ENCODE measurements at places on chromosomes 3 and 15.
A peak's percentile ranks its signal among the peaks of the same experiment; 100 is the strongest.

DNA sequence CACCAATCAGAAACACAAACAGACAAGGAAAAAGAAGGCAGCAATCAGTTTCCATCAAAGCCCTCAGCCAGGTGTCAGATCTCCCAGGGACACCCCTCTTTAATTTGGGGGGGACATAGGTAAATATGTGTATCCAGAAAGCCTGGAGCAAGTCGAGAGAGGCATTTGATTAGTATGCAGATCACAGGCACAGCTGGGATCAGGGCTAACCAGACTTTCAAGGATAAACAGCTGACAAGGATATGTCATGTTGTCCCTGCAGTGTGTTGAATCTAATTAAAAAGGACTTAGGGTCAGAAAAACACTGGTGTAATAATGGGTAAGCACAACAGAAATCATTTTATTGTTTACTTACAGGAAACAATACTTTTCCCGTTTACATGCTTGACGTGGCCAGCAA is 30.2 kb downstream of the NSMCE3 start:
- no peak for DNase-seq

DNA sequence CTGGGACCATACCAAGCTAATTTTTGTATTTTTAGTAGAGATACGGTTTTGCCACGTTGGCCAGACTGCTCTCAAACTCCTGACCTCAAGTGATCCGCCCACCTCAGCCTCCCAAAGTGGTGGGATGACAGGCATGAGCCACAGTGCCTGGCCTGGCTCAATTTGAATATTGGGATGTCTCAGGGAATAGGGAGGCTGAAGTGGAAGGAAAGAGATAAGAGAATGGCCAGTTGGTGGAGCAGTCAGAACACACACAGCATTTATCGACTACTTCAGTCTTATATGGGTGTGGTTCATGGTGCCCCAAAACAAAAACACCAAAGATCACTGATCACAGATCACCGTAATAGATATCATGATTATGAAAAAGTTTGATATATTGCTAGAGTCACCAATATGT is 144.4 kb downstream of the GMNC start:
- DNase-seq: no peak

DNA sequence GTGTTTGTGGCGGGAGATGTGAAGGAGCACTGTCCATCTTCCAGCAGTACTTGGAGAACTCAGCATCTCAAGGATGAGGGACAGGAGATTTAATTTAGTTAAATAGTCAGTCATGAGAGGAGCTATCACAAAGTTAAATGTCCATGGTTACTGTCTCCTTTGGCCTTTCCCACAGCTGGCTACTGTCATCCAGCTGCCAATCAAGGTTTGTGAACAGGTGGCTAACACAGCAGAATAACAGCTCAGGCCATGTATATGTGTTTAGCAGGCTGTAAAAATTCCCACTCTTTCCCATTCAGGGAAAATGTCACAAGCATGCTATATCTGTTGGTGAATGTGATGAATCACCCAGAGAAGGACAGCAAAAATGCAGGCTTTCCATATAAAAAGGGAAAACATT is 120.5 kb downstream of the TMEM108 start:
- no peak for DNase-seq

GRCh38 chr15:65968511-65968910 is 99.2 kb downstream of the RAB11A start:
- no peak for DNase-seq

GRCh38 chr3:105746231-105746996 is 122.4 kb downstream of the CBLB start:
- no peak for DNase-seq

- DNase-seq: no peak
These were observed 30.8 kb downstream of the ST3GAL6 start for GRCh38 chr3:98793971-98794370.

DNA sequence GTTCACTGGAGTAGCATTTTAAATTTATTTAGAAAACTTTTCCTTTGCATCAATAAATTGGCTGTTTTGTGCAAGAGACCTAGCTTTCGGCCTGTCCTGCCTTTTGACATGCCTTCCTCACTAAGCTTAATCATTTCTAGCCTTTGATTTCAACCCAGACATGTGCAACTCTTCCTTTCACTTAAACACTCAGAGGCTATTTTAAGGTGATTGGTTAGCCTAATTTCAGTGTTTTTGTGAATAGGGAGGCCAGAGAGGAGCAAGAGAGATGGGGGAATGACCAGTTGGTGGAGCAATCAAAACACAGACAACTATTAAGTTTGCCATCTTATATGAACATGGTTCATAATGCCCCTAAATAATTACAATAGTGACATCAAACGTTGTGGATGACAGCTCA is 333.4 kb downstream of the SLC9A9 start:
- DNase-seq: no peak

DNA sequence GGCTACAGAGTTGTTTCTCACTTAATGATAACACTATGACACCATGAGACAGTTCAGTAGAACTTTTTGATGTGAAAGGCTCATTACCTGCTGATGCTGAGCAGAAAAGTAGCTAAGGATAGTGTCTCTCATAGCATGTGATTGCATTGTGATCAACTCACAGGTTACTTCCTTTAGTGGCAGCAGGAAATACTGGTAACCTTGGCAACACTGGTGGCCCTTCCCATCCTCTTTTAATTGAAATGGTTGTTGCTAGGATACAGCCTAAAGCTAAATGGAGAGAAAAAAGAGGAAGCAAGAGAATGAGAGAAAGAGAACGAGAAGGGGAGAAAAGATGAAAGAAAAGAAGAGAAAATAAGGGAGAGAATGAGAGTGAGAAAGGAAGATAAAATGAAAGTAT is 204.7 kb upstream of the GAP43 start:
- DNase-seq: no peak

GRCh38 chr3:157475921-157476414 is 27.2 kb downstream of the VEPH1 start:
- DNase-seq: no peak

DNA sequence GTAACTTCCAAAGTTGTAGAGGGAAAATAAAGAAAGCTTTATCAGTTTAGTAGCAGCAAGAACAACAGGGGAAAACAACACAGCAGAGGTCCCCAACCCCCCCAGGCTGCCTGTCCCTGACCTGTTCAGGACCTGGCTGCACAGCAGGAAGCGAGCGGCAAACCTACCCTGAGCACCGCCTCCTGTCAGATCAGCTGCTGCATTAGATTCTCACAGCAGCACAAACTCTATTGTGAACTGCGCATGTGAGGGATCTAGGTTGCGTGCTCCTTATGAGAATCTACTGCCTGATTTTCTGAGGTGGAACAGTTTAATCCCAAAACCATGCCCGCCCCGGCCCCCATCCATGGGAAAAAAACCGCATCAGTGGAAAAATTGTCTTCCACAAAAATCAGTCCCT is 40.3 kb downstream of the USP50 start:
- no peak for DNase-seq

- DNase-seq: peak; percentile 2
These were observed 84.2 kb upstream of the SLC4A7 start for GRCh38 chr3:27568393-27568792.

- no peak for DNase-seq
These were observed 656.3 kb upstream of the TGFBR2 start for GRCh38 chr3:29949940-29950616.

DNA sequence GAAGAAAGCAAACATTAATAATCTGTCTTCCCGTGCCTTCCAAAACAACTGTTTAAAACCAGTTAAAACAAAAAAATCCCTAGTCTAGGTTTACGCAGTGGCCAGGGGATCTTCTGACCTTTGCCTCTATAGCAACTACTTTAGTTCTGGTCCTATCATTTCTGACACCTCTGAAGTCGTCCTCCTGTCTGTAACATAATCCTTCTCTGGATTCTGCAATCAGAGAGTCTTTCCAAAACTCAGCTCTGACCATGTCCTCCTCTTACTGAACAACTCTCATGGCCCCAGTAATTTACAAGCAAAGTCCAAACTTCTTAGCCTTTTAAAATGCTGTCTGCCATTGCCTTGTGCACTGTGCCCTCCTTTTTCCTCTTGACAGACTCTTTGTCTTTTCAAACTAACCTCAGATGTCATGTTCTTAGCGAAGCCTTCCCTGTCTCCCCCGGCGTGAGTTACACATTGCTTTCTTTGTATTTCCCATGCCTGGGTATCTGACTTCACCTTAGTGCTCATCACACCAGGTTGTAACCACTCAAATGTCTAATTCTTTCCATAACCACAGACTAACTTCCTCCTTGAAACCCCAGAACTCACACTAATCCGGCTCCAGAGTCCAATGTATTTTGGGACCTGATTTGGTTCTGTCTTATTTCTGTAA is 105.2 kb upstream of the BNIP2 start:
- DNase-seq: no peak

- DNase-seq: no peak
These were observed 190.3 kb upstream of the LMCD1 start for GRCh38 chr3:8311321-8311720.

DNA sequence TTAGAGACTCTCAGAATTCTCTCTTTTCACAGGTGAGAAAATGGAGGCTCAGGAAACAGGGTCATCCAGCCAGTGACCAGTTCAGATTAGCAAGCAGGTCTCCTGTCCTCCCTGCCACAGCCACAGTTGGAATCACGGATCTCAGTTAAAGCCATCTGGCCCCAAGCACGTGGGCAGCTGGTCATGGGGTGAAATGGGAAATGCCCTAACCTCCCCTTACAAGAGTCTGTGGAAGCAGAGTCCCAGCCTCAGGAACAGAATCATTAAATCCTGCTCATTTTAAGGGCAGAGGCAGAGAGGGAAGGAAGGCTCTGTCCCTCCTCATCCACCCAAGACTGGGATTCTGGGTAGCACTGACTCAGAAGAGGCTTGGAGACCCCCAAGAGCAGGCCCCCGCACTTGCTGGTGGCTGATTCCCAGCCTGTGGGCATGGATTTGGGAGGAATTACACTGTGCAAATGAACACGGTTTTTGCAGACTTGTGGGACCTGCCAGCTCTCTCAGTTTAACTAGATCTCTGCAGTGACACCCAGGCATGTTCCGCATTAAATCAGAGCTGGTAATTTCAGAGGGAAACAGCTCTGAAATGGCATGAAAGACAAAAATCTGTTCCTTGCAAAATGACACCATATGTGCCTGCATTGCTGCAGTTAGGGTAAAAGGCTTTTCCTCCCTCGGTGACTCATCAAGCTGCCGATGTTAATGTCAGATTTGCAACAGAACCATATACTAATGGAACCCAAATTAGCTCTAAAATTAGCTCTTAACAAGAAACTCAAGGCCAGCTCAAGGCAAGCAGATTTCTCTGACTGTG is 89.0 kb downstream of the BDH1 start:
- no peak for DNase-seq

GRCh38 chr15:89360294-89360971 is 25.8 kb upstream of the POLG start:
- no peak for DNase-seq

- DNase-seq: no peak
These were observed 328.2 kb downstream of the TIGIT start for GRCh38 chr3:114622001-114622400.

GRCh38 chr15:49831206-49831965 is 210.5 kb downstream of the DTWD1 start:
- no peak for DNase-seq

DNA sequence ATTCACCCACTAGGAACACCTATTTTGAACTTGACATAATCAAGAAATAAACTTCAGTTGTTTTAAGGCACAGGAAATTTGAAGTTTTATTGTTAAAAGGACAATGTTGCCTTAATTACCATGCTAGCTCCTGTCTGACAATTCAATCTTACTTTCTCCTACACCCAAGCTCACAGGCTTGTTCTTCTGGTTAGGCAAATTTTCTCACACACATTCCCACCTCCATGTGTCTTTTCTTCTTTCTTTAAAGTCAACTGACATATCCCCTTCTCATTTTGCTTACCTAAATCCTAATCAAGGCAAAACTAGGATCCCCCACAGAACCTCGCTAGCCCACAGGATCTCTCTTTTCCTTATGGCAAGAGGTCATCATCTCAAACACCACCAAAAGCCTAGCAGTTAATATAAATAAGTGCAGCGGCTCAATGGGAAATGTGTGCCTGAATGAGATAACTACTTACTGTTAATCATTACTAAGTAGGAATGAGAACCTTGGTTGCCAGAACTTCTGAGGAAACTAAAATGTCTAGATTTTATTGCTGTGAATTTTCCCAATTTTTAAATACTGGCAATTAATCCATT is 189.3 kb downstream of the PLCH1 start:
- DNase-seq: no peak

GRCh38 chr15:89129123-89129815 is 41.0 kb downstream of the ABHD2 start:
- no peak for DNase-seq

DNA sequence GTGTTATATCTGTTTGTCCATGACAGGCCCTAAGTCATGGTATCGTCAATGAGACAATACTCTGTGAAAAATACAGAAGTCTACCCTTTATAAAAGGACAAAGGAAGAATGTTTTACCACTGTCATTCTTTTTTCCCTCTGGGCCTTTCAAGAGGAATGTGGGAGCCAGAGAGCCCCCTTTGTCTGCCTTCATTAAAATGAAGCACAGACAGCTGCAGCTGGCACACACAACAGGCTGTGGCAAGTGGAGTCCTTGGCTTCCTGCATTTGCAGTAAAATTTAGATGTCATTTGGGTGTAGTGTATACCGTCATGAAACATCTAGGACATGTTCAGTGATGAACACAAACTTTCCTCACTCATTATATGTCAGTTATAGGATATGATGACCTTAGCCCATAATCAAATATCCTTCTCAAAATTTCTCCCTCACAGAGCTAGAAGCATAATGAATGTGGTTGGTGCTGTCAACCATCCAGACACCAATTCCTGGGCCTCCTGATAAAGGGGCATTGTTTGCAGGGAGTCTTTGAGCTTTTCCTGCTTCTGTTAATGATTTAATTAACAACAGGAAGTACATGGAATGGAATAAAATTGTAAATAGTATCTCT is 76.4 kb downstream of the DHX36 start:
- DNase-seq: peak; percentile 2
